Right renal cortex interstitium (tissue), 3 donors: ENCODE measurements at places on chromosomes 13 and 19.

- no peak for DNase-seq
Measured at GRCh38 chr19:49415102-49415809, 8.0 kb downstream of the PTH2 start.

- DNase-seq, result no peak
Measured at GRCh38 chr19:40672038-40672437, 18.4 kb downstream of the NUMBL start.

GRCh38 chr13:111359237-111359915, 38.9 kb downstream of the TEX29 start:
- no peak for DNase-seq

GRCh38 chr13:103178986-103179943, 113.0 kb upstream of the SLC10A2 start:
- DNase-seq, result no peak

- no peak for DNase-seq
Measured at GRCh38 chr19:547836-548720, 4.2 kb downstream of the GZMM start.

DNA sequence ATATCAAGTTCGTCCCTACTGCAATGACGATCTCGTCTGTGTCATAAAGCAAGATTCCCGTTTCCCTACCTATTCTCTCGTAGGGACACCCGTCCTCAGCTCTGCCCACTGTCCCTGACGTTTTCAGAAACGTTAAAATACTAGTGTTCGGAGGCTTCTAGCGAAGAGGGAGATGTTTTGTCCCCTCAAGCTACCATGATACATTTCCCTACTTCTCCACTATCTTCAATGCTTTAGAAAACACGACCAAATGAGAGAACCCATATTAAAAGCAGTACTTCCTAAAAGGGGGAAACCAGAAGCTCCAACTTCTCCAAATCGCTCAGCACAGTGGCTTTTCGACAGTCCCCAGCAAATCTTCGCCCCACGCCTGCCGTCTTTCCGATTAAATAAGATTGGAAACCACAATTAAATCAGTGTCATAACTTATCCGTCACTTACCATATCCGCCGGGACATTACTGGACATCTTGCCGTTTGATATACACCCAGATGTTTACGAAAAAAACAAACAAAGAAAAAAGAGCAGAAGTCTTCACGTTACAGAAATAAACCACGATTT, 1.3 kb downstream of the UBL3 start:
- DNase-seq, result peak; percentile 53

GRCh38 chr13:70042193-70042592, 65.4 kb upstream of the ATXN8OS start:
- no peak for DNase-seq

DNA sequence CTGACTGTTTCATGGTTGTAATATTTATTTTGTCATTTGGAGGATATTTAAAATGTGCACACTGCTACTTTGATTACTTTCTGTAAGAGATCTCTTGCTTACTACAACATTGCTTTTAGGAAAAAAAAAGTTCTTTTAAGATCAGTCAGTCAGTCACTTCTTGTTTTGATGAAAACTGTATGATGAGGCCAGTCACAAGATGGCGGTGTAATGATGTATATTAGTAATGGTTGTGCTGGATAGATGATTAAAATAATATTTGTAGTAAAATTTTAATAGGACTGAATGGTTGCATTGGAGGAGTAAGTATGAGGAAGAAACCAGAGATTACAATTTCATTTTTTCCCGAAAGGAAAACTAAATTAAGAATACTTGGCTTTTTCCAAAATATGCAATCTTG, 2411.1 kb downstream of the PCDH9 start:
- DNase-seq, result no peak

GRCh38 chr19:1860042-1860775, 3.2 kb downstream of the KLF16 start:
- no peak for DNase-seq

DNA sequence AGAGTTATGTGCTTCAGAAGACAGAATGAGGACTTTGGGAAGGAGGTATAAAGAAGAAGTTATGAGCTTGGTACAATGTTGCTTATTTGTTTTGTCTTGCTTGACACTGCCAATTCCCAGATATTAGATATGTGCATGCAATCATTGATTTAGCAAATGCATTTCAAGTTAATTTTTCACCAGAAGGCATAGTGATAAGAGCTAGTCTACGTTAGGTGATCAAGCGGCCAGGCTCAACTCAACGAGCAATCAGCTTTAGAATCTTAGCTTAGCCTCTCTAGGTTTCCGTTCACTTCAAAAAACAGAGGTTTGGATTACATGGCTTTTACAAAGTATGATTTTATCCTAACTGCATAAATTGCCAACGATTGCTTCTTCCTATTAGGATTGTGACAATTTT, 81.6 kb upstream of the POSTN start:
- DNase-seq, result no peak

DNA sequence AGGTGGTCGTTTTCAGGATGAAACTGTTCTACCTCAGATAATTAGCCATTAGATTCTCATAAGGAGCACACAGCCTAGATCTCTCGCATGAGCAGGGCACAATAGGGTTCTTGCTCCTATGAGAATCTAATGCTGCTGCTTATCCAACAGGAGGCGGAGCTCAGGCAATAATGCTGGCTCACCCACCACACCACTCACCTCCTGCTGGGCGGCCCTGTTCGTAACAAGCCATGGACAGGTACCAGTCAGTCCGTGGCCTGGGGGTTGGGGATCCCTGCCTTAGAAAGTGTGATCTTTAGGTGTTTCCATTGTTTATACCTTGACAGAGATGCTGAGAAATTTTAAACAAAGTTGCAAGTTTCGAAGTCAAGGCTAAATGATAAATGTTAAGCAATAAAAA, 344.6 kb upstream of the HTR2A start:
- no peak for DNase-seq

DNA sequence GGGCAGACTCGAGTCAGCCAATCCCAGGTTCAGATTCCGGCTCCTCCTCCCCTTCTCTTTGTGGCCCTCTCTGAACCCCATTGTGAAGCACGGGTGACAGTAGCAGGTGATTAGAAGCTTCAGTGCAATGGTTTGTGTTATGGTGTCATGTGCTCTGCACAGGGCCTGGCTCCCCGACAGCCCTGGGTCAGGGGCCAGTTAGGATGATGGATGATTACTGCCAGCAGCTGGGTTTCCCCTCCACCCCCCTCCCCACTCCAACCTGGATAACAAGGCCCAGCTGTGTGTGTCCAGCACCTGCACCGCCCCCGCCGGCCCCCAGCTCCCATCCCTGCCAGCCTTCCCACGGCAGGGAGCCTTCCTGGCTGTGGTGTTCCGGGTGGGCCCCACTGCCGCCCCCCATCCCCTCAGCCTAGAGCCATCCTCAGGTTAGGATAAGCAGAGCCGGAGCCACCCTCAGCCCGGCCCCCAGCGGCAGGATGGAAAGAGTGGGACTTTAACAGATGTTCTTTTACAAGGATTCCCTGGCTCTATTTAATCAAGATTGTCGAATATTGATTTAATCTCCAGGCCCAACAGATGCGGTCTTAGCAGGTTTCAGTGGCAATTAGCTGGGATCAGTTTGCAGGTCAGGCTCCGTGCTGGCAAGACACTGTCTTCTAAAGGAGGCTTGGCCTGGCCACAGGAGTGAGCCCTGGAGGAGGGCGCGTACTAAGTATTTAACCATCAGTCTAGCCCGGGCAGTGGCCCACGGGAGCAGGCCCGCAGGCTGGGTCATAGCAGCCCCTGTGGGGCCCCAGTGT, 156.2 kb downstream of the SIPA1L3 start:
- DNase-seq, result no peak

DNA sequence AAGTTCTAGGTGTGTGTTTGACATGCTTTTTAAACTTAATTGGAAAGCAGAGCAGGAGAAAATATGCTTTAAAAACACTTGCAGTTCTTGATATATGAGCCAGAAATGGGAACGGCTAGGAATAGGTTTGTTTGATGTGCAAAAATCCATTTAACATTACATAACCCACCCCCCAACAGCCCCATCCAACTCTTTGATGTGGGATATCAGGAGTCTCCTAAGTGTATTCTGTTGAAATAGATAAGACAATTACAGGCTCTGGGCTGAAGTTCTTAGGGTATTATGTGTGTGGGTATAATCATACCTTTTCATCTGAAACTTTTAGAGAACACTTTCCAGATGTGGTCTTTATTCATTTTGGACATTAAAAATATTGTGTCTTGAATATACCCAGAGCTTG, 240.4 kb upstream of the CSNK1A1L start:
- no peak for DNase-seq

GRCh38 chr13:108959234-108959633, 329.8 kb downstream of the MYO16 start:
- DNase-seq, result no peak

DNA sequence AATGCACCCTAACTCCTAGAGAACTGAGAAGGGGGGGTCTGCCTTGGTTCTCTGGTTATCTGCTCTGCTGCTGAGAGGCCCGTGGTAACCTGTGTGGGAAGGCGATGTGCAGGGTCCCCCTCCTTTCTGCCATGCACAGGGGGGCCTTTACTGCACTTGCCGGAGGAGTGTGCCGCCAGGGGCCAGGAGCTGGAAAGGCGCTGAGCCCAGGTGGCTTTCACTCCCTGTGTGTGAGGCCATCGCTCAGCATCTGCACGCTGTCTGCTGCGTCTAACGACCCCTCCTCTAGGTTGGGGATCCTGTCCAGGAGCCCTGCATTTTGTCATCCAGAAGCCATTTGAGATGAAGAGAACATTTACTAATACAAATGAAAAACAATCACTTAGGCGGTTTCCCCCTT, 37.0 kb upstream of the TEX29 start:
- no peak for DNase-seq

DNA sequence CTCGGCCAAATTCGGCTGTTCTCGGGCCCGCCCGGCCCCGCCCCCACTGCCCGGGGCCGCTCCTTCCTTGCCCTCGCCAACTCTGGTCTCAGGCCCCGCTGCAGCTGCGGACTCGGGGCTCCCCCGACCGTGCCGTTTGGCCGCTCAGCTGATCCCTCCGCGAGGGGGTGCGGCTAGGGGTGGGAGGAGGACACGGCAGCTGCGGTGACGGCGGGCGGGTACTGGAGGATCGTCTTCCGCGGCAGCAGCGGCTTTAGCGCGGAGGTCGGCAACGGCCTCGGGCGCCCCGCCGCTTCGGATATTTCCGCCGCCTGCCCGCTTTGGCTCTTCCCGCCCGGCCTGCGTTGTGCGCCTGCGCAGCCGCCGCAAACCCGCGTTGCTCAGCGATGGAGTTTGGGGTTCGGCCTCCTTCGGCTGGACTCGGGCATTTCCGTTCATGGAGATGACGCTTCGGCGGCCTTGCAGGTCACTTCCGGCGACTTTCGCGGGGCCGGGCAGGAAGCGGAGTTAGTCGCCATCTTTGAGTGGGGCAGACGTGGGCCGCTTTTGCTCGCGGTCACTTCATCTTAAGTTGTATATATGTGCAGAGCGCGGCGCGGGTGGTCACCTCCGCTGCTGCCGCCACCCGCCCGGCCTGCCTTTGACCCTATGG, 338 bp upstream of the UBE2M start:
- peak; percentile 96 for DNase-seq
